ENCODE measurements at places on chromosomes 1 and 21.

DNA sequence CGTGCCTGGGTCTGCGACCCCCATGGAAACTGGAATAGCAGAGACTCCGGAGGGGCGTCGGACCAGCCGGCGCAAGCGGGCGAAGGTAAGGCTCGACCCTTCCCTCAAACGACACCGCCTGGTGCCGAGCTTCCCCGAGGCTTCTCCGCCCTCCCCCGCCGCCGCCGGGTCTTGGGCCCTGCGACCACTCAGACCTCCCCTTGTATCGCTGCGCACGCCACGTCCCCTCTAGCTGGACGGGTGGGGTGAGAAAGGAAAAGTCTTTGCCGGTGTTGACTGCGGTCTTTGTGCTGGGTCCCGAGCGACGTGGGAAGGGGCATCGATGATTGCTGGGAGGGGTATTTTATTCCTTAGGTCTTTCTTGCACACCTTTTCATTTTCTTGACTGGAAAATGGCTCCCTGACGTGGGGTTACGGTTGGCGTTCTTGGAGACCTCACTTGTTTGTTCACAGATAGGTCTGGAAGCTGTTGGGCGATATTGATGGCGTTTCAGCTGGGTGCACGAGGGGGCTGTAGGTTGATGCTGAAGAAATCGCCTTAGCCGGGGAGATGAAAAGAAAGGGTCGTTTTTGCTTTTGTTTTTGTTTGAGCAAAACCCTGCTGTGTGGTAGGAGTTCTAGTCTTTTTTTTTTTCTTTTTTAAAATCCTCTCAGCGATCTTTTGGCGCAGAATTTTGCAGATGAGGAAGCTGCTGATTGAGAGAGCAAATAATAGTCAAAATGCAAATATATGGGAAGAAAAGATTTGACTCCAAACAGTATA is 776 bp downstream of the KDM1A start:
- DNase-seq = no peak

GRCh38 chr1:219317762-219318353 is 144.2 kb downstream of the LYPLAL1 start:
- DNase-seq = no peak

DNA sequence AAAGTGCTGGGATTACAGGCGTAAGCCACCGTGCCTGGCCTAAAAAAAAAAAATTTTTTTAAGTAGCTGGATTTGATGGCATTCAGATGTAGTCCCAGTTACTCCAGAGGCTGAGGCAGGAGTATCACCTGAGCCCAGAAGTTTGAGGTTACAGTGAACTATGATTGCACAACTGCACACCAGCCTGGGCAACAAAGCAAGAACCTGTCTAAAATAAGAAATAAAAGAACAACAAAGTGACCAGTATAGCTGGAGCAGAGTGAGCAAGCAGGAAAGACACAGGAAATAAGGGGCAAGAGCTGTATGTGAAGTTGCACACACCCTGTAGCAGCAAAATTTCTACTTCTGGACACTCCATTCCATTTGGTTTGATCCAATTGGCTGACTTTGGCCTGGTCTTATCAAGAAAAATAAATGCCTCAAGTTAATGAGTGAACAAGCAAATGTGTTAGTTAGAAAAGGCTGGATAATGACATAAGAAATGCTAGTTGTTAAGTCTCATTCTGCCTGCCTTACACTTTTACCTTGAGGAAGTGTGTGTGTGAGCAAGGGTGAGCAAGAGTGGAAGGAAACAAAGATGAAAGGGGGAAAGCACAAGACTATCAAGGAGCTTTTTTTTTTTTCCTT is 7.9 kb downstream of the ATP5IF1 start:
- DNase-seq = no peak

DNA sequence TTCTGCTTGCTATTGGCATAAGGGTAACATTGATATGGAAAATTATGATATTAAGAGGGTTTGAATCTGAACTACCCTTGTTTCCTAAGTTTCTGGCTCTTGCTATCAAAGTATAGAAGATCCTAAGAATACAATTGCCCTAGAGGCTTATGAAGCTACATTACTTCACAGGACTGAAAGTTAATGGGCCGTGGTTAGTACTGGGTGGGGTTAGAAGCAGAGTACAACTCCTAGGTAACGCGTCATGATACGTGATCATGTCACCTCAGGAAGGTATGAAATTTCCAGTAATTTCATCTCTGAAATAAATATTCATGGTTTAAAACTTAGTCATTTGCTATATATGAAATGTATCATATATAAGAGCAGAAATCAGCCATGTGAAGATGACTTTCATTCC is 743.8 kb upstream of the NEGR1 start:
- no peak for DNase-seq

DNA sequence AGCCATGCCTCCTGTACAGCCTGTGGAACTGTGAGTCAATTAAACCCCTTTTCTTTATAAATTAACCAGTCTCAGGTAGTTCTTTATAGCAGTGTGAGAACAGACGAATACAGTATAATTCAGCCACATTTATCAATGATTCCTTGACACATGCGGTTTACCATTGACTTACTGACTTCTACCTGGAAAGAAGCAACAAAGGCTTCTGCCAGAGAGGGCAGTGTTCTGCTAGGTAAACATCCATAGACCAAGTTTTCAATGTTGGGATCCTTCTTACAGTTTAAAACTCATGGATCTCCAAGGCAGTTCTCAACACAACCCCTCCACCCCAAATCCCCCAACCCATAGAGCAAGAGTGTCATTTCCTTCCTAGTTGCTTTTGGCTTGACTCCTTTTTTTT is 150.6 kb downstream of the ZNF648 start:
- DNase-seq = no peak

GRCh38 chr1:43587594-43587993 is 56.9 kb downstream of the PTPRF start:
- no peak for DNase-seq

- no peak for DNase-seq
Observed at GRCh38 chr1:169571450-169571849, 14.8 kb downstream of the F5 start.

DNA sequence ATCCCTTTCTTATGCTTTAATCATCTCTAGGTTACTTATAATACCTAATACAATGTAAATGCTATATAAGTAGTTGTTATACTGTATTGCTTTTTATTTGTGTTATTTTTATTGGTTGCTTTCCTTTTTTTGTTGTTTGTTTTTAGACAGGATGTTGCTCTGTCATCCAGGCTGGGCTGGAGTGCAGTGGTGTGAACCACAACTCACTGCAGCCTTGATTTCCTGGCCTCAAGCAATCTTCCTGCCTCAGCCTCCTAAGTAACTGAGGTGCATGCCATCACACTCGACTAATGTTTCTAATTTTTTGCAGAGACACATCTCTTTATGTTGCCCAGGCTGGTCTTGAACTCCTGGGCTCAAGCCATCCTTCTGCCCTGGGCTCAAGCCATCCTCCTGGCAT is 26.9 kb downstream of the KRTAP19-8 start:
- DNase-seq = peak; percentile 45

Measured in CD4-positive, alpha-beta T cell treated with Interleukin-4 for 1 hour (primary cell).